Testis (tissue), 5 donors: ENCODE measurements at places on chromosomes 11 and 22.
A peak's percentile ranks its signal among the peaks of the same experiment; 100 is the strongest.

- DNase-seq, result no peak
These were observed 6.0 kb downstream of the NAGA start for GRCh38 chr22:42064629-42065028.

DNA sequence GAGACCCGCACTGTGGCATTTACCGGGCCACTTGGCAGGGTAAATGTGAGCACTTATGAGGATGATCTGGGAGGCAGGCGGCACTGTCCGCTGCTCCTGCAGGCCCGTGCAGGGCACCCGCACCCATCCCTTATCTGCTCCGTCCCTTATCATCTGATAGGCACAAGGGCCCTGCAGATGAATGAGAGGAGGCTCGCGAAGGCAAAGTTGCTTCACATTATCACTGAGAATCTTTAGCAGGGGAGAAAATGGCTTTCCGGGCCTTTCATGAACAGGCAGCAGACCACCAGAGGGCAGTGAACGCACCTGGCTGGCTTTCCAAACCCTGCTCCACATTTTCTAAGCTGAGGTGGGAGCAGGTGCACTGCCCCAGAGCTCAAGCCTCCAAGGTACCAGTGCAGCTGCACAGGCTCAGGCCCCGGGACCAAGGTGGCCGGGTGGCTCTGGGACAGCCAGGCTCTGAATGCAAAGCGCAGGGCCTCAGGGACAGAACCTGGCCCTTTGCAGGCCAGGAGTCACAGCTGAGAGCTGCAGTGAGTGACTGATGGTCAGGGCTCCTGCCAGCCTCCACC, 165.6 kb downstream of the SHANK2 start:
- peak; percentile 62 for DNase-seq

- DNase-seq, result no peak
These were observed 3.2 kb upstream of the SYT8 start for GRCh38 chr11:1831338-1832210.

GRCh38 chr11:3840004-3840869, 522 bp downstream of the RHOG start:
- DNase-seq, result peak; percentile 28

GRCh38 chr22:30291058-30291892, 2.0 kb upstream of the CASTOR1 start:
- peak; percentile 94 for DNase-seq

DNA sequence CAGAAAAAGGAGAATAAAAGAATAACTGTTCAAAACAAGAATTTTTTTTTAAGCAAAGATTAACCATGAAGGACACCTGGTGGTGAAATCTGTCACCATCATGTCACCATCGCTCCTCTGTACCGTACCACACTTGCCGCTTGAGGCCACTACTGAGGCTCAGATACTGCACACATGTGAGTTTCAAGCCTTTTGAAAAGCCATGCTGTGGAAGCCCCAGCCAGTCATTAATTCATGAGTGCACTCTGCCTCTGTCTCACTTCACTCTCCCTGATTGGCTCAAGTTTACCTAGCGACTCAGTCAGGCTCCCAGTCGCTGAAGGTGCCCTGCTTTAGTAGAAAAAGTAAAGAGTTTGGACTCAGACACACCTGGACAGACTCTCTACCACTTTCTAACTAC, 6.6 kb upstream of the MS4A12 start:
- no peak for DNase-seq

GRCh38 chr22:49166211-49166610, 661.5 kb downstream of the BRD1 start:
- no peak for DNase-seq

DNA sequence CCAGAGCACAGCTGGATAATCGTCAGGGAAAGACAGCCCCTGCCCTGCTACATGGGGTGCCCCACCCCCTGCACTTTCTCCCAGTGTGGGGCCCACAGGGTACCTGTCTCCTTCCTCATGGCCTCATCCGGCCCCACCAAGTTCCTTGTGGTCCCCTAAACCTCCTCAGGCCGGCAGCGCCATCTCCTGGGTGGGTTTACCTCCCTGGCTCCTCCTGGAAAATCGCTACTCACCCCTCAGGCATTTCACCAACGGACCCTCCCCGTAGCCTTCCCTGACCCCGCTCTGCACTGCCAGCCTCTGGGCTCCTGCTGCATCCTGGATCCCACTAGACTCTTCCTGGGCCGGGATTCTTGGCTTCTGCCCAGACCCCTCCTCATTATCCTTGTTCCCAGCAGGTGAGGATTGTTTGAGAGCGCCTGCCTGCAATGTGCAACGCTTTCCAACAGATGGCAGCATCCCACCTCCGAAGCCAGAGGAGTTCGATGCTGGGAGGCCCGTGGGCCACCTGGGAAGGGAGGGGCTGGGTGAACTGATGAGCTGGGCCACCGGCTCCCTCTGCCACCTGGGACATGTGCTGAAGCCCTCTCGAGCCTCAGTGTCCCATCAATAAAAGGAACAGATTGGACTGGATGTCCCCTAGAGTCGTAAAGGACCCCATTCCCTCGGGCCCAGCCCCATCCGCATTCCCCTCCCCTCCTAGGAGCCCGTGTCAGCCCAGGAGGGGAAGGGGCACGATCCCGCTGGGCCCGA, 44.2 kb upstream of the TTLL12 start:
- DNase-seq, result peak; percentile 75

- no peak for DNase-seq
These were observed 23.2 kb upstream of the NRGN start for GRCh38 chr11:124716591-124716990.

DNA sequence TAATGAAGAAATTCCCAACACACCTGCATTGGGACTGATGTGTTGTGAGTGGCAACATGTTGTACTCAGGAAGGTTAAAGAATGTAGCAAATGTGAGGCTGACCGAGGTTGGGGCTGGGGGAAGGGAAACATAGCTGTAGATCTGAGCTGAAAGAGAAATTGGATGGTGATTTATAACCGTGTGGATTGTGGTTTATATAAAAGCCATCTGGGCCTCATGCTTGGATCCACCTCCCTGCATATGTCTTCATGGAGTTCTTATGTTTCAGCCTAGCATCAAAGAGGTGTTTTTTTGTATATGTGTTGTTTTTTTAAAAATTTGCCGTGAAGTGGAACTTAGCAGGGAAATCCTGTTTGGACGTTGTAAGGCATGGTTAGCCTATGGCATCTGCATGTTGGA, 141.3 kb downstream of the NAV2 start:
- DNase-seq, result no peak

DNA sequence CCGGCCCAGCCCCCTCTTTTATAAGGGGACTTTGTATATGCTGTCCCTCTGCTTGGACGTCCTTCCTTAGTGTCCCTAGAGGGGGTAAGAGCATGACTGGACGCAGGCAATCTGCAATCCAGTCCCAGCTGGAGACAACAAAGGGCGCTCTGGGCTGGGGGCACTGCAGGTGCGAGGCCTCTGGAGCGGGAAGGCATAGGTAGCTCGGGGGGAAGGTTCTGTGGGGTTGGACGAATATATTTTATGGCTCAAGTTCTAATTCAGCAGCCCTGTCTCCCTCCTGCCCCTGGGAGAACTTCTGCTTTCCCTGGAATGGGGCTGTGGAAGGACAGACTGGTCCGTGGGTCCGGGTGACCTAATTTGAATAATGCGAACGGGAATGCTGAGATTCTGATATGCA, 40.0 kb downstream of the KCNJ4 start:
- DNase-seq, result peak; percentile 13

DNA sequence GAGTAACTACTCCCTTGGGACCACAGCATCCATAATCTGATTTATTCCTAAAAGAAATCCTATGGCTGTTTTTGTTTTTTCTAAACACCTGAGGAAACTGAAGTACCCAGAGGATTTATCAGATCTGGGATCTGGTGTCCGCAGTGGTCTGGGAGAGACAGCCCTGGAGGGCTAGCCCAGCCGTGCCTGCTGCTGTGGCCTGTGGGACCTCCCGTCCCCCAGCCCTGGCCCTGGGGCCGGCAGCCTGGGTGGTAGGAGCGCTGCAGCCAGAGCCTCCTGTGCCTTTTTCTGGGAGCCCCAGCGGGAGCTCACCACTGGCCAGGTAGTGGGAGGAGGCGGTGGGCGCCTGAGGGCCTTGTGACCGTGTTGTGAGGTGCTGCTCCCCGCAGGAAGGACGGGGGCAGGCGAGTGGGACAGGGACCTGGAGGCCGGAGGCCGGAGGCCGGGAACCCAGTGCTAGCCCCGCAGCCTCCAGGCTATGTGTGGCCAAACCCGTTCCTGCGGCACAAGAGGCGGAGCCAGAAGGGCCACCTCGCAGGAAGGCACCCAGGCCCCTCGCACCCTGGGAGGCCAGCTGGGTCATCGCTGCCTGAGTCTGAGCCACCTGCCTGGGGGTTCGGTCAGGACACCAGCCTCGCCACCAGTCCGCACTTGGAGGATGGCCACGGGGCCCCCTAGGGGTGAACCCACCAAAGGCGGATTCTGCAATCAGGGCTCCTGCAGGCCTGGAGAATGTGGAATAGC, 18.2 kb upstream of the C11orf96 start:
- DNase-seq, result no peak

GRCh38 chr11:79437278-79437980, 3.4 kb downstream of the TENM4 start:
- DNase-seq, result peak; percentile 70

DNA sequence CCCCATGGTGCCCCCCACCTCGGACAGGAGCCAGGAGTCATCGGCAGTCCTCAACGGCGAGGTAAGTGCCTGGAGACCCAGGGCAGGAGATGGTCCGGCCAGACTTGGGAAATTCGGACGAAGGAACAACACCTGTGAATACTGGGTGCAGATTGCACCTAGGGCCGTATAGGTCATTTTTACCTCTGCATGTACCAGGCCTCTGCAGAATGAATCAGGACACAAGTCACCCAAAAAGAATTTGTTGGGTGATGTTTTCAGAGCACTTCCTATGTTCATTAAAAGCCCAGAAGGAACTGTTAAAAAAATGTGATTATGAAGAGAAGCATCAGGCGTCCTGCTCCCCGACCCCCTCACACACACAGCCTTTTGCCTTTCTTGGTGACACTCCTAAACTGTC, 93.9 kb downstream of the C11orf91 start:
- no peak for DNase-seq

GRCh38 chr11:72738199-72739141, 13.7 kb downstream of the ARAP1 start:
- peak; percentile 29 for DNase-seq

- peak; percentile 89 for DNase-seq
These were observed at the start of gene PLAAT3 for GRCh38 chr11:63614136-63614671. PLAAT3 (minus strand) TSS chr11:63614433; CDS start chr11:63614014, 419 bp downstream.

DNA sequence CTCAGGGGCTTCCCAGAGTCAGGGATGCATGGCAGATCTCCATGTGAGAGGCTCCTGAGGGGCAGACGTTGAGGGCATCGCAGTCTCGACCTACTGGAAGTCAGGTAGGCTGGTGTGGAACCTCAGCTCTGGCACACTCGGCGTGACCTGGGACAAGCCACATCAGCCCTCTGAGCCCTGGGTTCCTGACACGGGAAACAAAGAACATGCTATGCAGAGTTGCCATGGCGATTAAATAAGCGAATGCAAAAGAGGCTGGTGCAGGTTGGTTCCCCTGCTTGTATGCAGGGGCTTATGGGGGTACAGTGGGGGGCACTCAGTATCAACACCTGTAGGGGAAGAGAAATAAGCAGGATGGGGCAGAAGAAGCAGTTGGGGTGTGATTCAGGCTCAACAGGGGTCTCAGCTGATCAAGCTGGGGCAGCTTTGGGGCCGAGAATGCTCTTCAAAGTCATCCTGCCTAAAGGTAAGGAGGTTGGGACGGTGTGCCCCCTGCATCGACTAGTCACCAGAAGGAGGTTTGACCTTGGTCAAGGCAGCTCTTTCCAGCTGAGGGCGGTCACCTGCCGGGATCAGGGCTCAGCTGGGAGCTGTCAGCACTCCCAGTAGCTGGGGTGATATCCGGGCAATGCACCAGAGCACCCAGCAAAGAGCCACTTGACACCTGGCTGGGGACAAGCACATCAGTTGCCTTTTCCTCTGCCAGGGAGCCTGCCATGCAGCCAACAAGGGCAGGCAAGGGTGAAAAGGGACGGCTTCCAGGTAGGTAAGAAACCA, 442.7 kb downstream of the MIAT start:
- DNase-seq, result no peak
